ENCODE measurements at places on chromosomes 12 and 14.

GRCh38 chr12:93502802-93503623 is 35.7 kb downstream of the MRPL42 start:
- DNase-seq, result peak; percentile 72

- no peak for DNase-seq
Observed at GRCh38 chr14:93688239-93688666, 100.0 kb downstream of the PRIMA1 start.

DNA sequence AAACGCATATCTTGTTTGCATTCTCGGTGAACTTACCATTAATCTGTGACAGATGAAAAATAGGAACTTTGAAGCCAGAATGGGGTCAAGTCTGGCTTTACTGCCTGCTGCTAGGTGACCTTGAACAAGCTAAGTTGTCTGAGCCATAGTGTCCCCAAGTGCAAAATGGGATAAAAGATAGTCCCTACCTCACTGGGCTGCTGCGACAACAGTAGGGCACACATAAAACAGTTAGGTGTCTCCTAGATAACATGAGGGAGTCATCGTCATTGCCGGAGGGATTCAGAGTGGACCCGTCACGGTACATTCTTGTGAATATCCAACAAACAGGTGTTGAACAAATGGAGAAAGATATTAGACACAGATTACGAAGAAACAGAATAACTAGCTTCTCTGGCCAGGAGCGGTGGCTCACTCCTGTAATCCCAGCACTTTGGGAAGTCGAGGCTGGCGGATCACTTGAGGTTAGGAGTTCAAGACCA is 71.2 kb downstream of the NINJ2 start:
- no peak for DNase-seq

- no peak for DNase-seq
Observed at GRCh38 chr14:105184461-105184860, 3.3 kb upstream of the NUDT14 start.

GRCh38 chr12:73361864-73362230 is 1089.7 kb downstream of the TRHDE start:
- DNase-seq, result no peak

- no peak for DNase-seq
Observed at GRCh38 chr14:85688006-85688405, 158.1 kb downstream of the FLRT2 start.

DNA sequence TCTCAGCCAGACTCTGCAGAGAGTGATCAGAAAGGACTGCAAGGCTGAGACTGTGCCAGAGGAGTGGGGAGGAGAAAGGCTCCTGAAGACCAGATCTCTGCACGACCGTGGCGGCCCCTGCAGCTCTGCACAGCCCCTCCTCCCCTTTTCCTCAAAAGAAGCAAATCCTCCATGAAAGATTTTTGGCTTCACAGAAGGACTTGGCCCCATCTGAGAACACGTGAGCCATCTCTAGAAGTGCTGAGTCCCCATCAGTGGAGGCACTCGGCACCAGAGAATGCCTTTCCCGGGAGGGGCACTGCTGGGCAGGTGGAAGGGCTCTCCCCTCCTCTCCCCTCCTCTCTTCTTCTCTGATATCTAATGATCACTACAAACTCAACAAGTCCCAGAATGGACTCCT is 6.8 kb downstream of the FIGNL2 start:
- no peak for DNase-seq

DNA sequence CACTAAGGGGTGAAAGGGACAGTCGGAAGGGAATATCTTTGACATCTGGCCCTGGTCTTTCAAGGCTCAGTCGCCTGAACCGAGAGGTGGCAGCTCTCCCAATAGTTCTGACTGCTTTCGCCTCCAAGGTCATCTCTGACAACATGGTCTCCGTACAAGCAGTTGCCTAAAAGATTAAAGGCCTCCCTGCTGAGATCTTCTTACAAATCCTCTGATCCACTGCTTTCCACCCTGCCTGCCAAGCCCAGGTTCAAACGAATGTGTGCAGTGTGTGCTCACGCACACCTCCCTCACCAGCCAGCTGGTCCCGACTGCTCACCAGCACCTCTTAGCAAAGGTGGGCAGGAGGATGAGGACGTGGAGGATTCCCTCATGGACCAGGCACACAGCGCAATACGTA is 10.4 kb downstream of the B4GALNT3 start:
- DNase-seq, result no peak

- DNase-seq, result peak; percentile 12
Observed at GRCh38 chr12:49487605-49488004, 51.2 kb upstream of the KCNH3 start.

DNA sequence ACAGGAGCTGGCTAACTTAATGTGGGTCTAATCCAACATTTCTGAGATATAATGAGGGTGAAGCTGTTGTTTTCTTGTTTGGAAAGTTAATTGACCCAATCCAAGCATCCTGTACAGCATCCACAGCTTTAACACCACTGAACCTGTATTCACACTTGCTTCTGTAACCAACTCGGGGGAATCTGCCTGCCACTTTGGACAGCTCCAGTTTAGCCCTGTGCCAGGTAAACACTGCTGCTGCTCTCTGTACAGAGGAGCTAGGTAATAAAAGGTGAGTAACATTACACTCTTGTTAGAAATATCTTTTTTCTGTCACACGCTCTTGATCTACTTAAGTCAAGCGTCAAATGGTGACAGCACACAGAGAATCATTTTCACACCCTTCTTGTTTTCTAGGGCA is 700 bp downstream of the OR11G2 start:
- no peak for DNase-seq

DNA sequence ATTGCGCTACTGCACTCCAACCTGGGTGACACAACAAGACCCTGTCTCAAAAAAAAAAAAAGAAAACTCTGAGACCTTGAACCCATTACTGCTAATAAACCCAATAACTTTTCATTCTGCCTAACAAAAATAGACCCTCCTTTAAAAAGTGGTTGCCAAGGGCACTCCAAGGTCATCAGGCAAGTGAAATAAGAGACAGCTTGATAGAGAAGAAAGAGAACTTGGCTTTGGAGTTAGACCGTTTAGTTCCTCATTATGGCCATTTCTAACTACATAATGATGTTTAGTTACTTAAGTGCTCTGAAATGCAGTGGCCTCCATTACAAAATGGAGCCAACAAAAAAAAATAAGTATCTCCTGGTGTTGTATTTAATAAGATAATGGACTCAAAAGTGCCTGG is 55.9 kb downstream of the PHLDA1 start:
- DNase-seq, result no peak

DNA sequence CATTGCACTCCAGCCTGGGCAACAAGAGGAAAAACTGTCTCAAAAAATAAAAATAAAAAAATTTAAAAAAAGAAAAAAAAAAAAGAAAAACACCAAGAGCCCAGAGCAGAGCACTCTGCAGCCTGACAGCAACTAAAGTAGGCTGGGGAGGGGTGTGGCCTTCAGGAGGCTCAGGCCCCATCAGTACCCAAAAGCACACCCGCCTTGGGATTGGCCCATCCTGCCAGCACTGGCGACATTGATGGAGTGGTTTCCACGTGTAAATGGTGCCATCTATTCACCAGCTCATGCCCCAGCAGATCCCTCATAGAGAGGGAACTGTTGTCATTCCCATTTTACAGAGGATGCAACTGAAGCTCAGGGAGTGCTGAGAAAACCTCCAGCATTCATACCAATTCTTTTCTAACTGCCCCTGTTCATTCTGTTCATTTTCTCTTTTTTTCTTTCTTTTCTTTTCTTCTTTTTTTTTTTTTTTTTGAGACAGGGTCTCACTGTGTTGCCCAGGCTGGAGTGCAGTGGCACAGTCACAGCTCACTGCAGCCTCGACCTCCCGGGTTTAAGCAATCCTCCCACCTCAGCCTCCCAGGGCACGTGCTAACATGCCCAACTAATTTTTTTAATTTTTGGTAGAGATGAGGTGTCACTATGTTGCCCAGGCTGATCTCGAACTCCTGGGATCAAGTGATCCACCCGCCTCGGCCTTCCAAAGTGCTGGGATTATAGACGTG is 89.3 kb downstream of the IRF2BPL start:
- no peak for DNase-seq

DNA sequence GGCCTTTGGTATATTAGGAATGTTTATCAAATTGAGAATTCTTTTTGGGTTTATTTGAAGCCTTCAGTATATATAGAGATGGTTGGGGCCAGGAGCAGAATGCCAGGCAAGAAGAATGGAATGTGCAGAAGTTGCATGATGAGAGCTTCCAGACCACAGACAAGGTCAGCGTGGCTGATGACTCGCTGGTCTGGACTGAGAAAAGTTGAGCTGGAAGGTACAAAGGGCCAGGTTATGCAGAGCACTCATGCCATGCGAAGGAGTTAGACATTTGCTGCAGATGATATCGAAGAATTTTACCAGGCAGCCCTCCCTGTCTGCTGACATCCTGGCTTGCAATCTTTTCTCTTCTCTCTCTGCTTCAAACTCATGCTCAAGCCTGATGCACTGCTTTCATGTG is 196.2 kb upstream of the ARHGAP5 start:
- DNase-seq, result no peak

DNA sequence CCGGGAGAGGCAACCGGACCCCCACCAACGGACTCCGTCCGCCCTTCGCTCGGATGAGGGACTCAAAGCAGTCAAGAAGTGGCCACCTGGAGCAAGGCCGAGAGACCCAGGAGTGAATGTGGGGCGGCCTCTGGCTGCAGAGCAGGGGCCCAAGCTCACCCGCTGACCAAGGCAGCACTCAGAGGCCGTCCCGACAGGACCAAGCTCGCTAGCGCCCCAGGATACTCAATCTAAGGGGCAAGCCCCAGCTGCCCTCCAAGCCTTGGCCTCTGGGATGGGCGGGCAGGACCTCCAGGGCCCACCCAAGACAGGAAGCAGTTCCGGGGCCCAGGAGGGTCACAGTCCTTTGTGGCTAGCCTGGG is 936 bp downstream of the AKT1 start:
- DNase-seq, result no peak

DNA sequence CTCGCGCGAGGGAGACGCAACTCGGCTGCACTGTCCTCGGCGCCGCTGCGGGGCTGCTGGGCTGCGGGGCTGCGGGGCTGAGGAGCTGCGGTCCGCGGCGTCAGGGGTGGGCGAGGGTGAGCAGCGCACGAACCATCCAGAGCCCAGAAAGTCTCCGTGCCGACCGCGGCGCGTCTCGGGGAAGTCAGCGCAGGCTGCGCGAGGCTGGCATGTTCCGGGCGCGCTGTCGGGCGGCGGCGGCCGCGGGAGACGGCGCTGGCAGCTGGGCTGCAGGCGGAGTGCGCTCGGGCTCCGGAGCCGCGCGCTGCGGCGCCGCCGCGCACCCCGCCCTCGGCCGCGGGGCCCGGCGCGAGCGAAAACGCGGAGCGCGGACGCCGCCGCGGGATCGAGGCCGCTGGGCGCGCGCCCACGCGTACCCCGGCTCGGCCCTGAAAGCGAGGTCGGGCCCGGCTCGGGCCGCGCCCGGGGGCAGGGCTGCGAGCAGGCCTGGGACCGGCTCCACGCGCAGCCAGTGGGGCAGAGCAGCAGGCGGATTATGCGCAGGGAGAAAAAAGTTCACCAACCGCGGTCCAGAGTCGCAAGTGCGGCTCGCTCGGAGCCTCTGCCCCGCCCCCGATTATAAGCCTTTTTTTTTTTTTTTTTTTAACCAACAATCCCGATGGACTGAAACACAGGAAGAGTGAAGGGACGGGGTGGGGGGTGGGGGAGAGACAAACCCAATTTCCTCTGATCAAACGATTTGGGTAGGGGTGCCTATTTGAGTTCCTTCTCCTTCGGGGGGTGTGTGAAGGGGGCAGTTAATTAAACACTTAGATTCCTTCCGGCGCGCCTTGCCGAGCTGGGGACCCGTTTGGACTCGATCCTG is at the start of gene PRICKLE1:
PRICKLE1 (minus strand) TSS at position 282 of the 865 bp plus-strand sequence. CDS start 117,230 bp downstream, outside the sequence.
- DNase-seq, result no peak

GRCh38 chr14:102095231-102095870 is 8.5 kb upstream of the HSP90AA1 start:
- DNase-seq, result no peak

GRCh38 chr12:124130691-124131591 is 157.9 kb downstream of the ZNF664 start:
- no peak for DNase-seq

- DNase-seq, result no peak
Observed at GRCh38 chr14:69943084-69943780, 64.0 kb downstream of the SMOC1 start.

DNA sequence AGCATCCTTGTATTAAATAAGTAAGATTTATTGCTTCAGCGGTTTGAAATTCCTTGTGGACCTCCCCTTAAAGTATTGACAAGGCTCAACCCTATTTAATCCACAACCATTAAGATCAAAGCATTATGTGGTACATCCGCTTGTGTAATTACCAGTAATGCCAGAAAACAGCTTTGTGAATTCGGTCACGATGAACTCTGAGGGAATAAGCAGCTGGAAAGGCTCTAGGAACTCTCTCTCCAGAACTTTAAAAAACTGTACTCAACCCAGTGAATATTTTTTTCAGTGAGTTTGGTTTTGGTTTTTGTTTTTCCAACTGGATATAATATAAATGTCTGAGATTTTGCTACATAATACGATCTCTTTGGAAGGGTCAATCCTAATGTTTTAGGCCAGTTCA is 49.3 kb upstream of the DIO2 start:
- DNase-seq, result no peak

DNA sequence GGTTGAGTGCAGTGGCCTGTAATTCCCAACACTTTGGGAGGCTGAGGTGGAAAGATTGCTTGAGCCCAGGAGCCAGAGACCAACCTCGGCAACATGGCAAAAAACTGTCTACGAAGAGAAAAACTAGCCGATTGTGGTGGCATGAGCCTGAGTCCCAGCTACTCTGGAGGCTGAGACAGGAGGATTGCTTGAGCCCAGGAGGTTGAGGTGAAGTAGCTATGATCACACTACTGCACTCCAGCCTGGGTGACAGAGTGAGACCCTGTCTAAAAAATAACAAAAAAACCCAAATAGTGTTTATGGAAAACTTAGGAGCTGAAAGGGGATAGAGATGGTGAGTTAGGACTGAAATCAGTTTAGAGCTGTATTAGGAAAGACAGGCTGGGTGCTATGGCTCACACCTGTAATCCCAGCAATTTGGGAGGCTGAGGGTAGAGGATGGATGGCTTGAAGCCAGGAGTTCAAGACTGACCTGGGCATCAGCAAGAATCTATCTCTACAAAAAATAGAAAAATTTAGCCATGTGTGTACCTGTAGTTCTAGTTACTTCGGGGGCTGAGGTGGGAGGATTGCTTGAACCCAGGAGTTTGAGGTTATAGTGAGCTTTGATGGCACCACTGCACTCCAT is 9.7 kb downstream of the PNN start:
- no peak for DNase-seq

- DNase-seq, result no peak
Observed at GRCh38 chr14:102840771-102841528, 63.7 kb downstream of the TRAF3 start.

DNA sequence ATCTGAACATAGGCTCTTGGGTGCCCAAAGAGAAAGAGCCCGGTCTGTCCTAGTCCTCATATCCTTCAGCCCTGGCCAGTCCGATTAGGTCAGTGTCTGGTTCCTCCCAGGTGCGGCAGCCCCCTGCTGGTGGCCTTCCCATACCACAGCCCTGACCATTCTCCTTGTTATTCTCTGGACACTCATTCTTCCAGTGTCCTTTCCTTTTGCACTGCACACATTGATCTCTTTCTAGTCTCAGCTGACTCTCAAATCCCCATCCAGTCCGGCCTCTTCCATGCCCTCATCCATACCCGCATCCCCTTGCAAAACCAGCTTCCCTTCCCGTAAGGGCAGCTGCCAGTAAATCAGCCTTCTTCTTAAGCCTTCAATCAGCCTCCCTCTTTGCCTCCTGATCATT is 1316.3 kb downstream of the TMEM121 start:
- DNase-seq, result no peak

Data from DND-41 (cell line).